ENCODE measurements at places on chromosomes 4 and X.

DNA sequence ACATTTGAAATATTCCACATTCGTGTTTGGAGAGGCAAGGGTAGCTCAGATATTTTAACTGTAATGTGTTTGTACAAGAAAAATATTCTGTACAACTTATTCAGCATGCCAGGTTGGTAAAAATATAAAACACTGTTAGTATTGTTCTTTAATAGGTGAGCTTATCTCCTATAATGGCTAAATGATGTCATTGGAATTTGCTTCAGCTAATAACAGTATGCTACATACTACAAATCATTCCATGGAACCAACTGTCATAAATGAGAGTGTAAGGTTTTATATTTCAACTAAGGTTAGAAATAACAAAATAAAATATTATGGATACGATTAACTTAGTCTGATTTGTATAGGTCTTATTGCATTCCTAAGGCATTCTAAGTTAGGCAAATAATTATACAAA lies 206.6 kb downstream of the ADGRL3 start:
- no peak for DNase-seq

GRCh38 chr4:40331101-40331745 lies 3.9 kb upstream of the CHRNA9 start:
- DNase-seq = no peak

DNA sequence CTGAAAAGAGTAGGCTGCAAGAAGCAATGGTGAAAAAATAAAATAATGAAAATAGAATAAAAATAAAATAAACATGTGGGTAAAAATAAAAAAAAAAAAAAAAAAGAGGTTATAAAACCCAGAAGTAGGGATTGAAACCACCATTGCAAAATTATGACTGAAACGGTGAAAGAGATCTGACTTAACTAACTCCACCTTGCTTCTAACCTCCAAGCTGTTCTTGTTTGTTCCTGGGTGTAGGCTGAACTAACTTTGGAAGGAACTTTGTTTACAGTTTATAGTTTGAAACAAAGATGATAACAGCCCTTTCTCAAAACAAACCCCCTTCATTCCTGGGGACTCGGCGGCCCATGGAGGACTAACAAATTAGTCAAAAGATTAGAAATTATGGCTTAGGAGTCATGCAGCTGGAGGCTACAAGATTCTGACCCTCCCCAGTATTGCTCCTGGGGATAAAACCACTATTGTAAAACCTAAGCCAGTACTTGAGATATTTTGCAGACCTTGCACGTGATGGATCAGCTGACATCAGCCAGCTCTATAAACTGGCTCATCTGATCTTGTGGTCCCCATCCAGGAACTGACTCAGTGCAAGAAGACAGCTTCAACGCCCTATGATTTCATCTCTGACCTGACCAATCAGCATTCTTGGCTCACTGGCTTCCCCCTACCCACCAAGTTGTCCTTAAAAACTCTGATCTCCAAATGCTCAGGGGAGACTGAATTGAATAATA lies 30.4 kb downstream of the DDX60L start:
- no peak for DNase-seq

DNA sequence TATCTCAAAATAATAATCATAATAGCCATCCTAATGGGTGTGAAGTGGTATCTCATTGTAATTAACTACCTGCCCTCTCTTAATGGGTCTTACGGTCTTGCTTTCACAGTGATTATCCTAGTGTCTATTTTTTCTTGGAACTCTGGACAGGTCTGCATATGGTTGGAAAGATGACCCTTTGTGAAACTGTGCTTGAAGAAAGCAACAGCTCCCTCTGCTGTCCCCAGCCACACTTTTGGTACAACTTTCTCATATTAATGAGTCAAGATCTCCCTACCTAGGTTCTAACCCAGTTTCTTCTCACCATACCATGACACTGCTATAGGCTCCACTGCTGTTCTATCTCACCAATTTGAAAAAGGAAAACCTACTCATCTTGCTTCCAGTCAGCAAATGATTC lies 2.4 kb downstream of the TFDP3 start:
- peak; percentile 24 for DNase-seq

GRCh38 chr4:55214172-55214571 lies 88.8 kb upstream of the KDR start:
- no peak for DNase-seq

DNA sequence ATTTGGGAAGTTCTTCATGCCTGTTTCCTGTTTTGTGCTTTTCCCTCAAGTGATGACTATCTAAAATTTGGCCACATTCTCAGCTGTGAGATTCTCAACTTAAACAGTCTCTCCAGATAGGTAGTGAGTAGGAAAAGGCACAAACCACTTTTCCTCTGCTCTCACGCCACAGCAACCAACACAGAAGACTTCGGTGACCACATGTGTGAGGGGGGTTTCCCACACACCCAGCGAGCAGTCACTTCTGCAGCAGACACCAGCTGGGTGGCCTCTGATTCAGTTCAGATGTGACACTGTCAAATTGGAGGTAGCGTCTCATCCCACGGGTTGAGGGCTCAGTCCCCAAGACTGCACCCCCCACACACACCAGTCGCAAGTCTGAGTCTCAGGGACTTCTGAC lies 25.1 kb upstream of the CLDN34 start:
- DNase-seq = no peak

GRCh38 chrX:148310426-148311165 lies 189.8 kb upstream of the AFF2 start:
- no peak for DNase-seq

DNA sequence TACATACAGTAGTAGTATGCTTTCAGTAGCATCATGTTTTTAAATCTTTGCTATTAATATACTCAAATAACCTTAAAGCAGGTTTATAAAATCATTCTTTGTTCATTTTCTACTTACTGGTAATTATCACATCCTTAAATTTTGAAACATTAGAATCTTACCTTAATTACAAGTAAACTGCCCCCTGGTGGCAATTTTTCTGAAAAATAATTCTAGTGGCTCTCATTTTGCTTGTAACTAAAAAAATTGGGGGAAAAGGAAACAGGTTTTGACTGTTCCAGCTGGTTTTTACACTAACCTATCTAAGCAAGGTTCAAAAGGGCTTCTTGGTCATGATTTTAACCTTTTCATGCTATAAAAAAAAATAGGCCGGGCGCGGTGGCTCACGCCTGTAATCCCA lies 18.5 kb upstream of the DCAF4L1 start:
- DNase-seq = no peak

- DNase-seq = no peak
Observed at GRCh38 chr4:173684223-173684622, 154.2 kb upstream of the HAND2 start.

- no peak for DNase-seq
Observed at GRCh38 chr4:33722800-33723516, 2521.4 kb downstream of the ARAP2 start.

GRCh38 chrX:135477576-135477975 lies 42.9 kb upstream of the INTS6L start:
- DNase-seq = no peak

- no peak for DNase-seq
Observed at GRCh38 chr4:38411981-38412536, 251.9 kb upstream of the KLF3 start.

DNA sequence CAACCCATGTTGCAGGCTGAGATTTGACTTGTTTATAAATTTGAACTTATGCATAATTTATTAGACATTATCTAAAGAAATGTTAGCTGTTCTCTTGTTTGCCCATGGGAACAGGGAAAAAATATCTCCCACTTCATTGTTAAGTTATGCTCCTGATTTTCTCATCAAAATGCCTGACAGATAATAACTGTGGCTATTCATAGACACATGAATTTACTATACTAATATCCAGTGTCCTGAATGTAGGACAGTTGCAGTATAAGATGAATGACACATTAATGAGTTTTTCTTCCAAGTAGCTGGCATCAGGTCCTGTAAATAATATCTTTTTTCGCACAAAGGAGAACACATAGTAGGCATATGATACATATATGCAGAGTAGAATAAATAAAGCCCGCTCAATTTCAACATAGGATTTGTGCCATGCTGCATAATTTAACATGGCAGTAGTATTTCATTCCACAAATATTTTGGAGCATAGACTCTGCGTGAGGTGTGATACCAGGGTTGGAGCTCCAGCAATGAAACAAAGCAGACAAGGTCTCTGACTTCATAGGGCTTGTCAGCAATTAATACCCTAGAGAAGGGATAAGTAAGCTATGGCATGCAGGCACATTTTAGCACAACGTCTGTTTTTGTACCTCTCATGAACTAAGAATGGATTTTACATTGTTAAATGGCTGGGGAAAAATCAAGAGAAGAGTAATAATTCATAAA lies 40.4 kb upstream of the DDX53 start:
- no peak for DNase-seq

DNA sequence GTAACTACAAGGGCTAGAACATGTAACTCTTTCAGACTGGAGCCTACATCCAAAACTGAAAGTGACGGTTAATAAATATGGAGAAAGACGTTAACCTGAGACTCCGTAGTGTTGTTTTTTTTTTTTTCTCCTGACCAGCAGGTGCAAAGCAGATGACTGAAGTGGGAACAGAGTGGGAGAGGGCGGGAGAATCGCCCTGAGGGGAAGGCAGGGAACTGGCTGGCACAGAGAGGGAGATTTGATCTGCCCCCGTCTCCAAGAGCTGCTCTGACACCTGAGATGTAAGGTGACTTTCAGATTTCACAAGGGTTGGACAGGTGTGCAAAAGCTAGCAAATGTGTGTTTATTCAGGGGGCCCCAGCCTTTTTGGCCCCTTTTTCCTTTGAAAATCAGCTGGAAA lies 180.2 kb downstream of the PALLD start:
- DNase-seq = no peak

DNA sequence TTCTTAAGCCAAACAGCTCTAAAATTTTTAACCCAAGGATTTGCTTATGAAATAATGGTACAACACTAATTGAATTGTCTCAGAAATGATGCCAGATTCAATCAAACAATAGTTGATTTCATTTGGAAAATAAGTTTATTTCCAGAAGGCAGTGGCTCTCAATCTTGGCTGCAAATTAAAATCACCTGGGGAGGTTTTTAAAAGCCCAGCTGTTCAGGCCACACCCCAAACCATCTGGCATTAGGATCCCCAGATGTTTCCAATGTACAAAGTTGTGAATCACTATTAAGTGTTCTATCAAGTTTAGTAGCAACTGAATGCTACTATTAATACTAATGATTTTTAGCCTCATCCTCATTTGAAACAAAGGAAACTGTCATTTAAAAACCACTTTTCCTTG lies 22.2 kb downstream of the TMEM184C start:
- DNase-seq = no peak

- DNase-seq = no peak
Observed at GRCh38 chr4:141645611-141646340, 9.4 kb downstream of the IL15 start.

GRCh38 chrX:24306440-24306839 lies 7.4 kb downstream of the SUPT20HL2 start:
- DNase-seq = no peak

DNA sequence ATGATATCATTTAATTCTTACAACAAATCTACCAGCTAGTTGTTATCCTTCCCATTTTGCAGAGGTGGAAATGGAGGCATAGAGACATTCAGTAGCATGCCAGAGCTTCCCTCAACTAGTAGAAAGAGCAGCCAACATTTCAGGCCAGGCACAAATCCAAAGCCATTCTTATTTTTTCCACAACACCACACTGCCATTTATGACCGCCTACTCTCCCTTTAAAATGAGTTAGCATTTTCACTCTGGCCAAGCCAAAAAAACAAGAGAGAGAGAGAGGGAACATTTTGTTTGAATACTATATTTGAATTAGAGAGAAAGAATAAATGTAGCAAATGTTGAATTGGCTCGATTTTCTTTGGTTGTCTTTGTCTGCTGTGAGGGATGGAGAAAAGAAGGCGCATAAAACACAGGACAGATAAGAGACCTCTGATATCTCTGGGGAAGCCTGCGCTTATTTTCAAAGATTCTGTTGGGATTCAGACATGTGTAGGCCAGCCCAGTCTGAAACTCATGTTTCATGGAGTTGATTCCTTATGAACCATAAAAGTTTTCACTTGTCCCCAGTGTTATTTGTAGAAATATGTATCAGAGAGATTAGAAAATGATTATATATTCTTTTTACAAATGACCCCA lies 265.7 kb downstream of the RAB28 start:
- DNase-seq = no peak

DNA sequence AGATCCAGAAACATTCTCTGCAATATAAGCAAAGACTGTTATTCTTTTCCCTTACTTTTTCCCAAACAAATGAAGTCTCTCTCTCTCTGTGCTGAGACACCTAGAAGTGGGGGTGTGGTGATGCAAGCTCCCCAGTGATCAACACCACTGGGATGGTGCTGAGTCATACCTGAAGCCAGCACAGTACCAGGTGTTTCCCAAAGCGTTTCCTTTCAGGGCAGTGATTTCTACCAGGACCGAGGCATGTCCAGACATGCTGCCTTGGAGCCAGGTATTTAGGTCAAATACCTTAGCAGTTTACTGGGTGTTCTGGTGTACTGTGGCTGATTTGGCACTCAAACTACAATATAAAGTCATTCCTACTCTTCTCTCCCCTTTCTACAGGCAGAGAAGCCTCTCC lies 726.5 kb downstream of the FAM133A start:
- DNase-seq = no peak

DNA sequence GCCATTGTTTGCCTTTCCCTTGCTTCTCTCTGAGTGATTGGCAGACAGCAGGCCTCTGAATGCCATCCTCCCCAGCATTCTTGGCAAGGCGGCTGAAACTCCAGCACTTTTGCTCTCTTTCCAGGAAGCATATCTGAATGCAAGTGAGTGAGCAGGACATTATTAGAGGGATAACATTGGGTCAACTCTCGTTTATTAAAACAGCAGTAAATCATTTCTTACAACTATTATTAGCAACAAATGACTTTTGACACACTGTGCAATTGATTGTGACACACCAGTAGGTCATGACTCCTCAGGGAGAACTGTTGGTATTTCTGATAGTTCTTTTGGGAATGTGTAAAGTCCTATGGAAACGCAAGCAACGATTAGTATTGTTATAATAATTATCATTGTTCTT lies 103.8 kb downstream of the EFNB1 start:
- DNase-seq = no peak

- no peak for DNase-seq
Observed at GRCh38 chrX:22698151-22698550, 301.6 kb upstream of the DDX53 start.

- DNase-seq = no peak
Observed at GRCh38 chr4:65893957-65894755, 223.9 kb upstream of the EPHA5 start.

DNA sequence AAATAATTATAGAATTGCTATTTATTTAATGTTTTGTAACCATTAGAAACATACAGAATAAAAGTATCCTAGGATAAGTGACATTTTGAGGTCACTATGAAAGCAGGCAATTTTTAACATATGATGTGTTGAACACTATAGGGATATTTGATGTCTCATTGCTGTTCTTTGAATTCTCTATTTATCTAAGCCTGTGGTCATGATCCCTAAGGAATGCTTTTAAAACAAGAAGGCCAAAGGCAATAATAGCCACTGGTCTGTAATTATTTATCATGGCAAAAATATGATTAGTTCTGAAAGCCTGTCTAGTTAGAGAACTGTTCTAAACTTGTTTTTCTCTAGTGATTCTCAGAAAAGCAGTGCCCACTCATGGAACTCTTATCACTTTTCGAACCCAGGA lies 186.6 kb downstream of the RPA4 start:
- DNase-seq = no peak

- no peak for DNase-seq
Observed at GRCh38 chr4:3318561-3319021, 25.8 kb downstream of the RGS12 start.

GRCh38 chrX:38612281-38612680 lies 50.9 kb downstream of the TSPAN7 start:
- no peak for DNase-seq

GRCh38 chrX:3215249-3215648 lies 131.2 kb downstream of the MXRA5 start:
- DNase-seq = no peak

GRCh38 chr4:6229095-6229494 lies 28.7 kb upstream of the JAKMIP1 start:
- DNase-seq = no peak
